ENCODE measurements at places on chromosomes 2 and 18.
A peak's percentile ranks its signal among the peaks of the same experiment; 100 is the strongest.

- DNase-seq, result no peak
These were observed 8.0 kb downstream of the TNS1 start for GRCh38 chr2:217994776-217995274.

DNA sequence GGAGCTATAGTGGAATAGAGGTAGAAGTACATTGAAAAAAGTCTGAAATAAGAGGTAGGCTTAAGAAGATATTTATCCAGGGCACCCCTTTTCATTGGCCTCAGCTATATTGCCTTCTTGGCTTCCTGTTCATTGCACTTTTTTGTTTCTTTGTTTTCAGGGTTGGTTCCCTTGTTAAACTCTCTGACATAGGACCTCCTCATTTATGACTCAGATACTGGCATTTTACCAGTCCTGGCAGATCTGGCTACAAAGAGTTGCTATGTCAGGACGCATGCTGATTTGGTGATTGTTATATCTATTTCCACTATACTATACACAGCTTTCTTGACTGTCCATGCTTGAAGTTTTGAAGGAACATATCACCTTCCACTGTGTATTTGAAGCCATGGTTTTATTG, 60.0 kb downstream of the GCA start:
- no peak for DNase-seq

DNA sequence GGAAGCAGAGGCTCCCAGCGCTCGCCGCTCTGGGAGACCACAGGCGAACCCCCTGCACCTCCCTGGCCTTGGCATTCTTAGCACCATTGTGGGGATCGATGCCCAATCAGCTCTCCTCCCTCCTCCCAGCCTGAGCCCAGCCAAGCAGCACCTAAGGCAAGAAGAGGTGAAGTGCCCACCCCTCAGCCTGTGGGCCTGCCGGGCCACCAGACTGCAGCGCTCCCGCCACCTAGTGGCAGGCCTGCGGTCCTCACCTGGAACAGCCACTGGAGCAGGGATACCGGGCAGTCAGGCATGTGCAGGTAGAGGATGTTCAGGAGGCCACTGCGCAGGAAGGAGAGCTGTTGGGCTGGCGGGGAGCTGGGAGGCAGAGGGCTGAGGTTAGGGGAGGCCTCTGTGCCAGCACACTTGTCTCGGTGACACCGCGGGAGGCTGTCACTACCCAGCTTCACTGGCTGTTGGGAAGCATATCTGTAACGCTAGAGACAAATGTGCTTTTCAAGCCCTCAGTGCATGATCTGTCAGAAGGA, 35.2 kb downstream of the FAM178B start:
- peak; percentile 90 for DNase-seq

DNA sequence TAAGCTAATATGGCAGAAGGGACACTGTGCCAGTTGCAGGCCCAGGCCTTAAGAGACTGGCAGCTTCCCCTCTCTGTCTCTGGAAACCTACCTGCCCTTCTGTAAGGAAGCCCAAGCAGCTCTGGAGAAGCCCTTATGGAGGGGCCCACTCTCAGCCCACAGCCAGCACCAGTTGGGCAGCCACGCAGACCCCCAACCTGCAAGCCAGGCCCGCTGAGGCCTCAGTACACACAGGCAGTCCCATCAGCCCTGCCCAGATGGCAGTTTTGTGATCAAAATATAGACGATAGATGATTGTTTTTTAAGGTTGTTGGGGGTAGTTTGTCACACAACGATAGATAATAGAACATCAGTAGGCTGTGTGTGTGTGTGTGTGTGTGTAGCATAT, 36.8 kb upstream of the ALPP start:
- DNase-seq, result no peak

- no peak for DNase-seq
These were observed 76.2 kb upstream of the CTAGE1 start for GRCh38 chr18:22493940-22494339.

DNA sequence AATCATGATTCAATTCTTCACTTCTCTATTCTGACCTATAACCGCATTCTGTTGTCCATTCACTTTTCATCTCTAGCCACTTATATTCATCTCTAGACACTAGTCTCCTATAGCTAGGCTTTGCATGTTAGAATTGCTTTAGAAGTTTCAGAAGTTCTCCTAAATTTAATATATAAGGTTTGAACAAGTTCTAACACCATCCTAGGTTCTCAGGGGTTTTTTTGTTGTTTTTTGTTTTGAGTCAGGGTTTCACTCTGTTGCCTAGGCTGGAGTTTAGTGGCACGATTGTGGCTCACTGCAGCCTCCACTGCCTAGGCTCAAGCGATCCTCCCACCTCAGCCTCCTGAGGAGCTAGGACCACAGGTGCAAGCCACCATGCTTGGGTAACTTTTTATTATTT, 19.9 kb downstream of the WDSUB1 start:
- DNase-seq, result no peak

DNA sequence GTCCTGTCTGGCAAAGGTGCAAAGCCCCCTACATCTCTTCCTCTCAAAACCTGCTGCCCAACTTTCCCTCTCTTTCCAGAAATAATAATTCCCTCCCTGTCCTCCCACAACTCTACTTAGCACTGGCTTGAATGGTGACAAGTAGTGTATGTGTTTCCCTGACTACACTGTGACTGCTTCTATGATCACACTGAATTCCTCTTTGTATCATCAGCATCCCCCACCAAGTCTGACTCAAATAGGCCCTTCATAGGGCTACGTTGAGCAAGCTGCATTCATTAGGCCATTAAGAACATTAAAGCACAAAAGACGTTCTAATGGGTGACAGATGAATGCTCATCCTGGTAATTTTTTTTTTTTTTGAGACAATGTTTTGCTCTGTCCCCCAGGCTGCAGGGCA, 13.7 kb upstream of the ST3GAL5 start:
- DNase-seq, result no peak

All from NCI-H2081 (cell line).